Psoas muscle (tissue), 8 donors: ENCODE measurements at places on chromosomes 16 and 17.

GRCh38 chr16:62829607-62830006 lies 793.4 kb upstream of the CDH8 start:
- no peaks in the 10 kb centered on the region for H3K36me3 ChIP-seq
- no peaks in the 10 kb centered on the region for H3K27me3 ChIP-seq
- no peak overlapping the region for H3K4me3 ChIP-seq
- H3K4me1 ChIP-seq, result no peaks in the 10 kb centered on the region
- DNase-seq, result no peak

DNA sequence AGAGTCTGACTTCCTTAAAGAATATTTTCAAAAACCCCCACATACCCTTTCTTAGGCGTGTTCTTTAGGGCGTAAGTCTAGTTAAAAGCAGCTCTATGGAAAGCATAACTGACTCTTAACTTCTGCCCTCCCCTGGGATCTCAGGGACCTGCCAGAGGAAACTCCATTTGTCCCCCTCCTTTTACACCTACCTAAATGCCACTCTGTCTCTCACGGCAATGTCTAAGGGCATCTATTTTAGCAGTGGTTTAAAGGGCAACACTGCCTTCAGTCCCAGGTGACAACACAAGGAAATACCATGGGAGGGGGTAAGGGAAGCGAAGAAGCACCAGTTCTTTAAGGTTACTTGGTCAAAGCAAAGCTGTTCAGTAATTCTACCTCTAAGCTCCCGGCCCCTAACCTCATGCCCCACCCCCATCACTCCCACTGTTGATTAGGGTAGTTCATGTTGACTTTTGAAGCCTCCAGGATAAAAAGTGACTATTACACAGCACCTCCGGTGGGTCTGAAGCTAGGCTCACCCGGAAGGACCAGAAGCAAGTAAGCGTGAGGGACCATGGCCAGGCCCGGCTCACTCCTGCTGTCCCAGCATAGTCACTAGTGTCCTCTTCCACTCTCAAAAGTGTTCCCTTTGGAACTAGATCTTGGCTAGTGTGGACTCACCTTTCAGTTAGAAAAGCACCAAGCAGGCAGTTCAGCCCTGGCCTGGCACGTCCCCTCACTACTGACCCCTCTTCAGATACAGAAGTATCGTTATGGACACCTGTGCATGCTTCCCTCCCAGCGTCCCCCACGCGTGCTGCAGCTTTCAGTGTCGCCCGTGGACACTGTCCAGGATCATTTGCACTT lies 47.1 kb downstream of the CYTH1 start:
- H3K4me3 ChIP-seq, result peak overlapping the region; percentile 66
- peak overlapping the region; percentile 81 for H3K27ac ChIP-seq
- peaks cover 90% of the 10 kb centered on the region for H3K4me1 ChIP-seq
- no peak for DNase-seq
- no peaks in the 10 kb centered on the region for H3K36me3 ChIP-seq

GRCh38 chr17:76581515-76581914 lies 4.1 kb downstream of the ST6GALNAC2 start:
- no peak for DNase-seq
- peaks cover 3% of the 10 kb centered on the region for H3K27me3 ChIP-seq
- H3K27ac ChIP-seq, result peak overlapping the region; percentile 16
- peaks cover 11% of the 10 kb centered on the region for H3K4me1 ChIP-seq
- no peak overlapping the region for H3K4me3 ChIP-seq

DNA sequence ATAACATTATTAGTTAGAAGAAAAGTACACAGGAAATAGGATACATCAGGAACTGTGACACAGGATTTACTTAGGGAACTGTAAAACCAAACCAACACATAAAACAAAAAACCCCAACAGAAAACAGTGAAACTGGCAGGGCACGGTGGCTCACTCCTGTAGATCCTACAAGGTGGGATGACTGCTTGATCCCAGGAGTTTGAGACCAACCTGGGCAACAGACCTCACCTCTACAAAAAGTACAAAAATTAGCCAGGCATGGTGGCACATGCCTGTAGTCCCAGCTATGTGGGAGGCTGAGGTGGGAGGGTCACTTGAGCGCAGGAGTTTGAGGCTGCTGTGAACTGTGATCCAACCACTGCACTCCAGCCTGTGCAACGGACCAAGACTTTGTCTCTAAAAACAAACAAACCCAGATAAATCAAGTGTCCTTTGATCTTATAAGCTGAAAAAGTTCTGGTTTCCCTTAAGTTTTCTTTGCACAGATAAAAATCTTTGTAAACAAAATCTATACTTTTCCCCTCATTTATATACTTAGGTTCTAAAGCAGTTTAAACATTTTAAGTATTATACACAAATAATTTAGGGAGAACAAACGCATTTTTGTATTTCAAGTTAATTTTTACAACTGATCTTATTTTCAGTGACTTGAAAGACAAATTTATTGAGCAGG lies 111.5 kb upstream of the TOB1 start:
- no peaks in the 10 kb centered on the region for H3K4me1 ChIP-seq
- DNase-seq, result no peak
- no peak overlapping the region for H3K27ac ChIP-seq
- H3K27me3 ChIP-seq, result no peaks in the 10 kb centered on the region
- H3K4me3 ChIP-seq, result no peak overlapping the region

- H3K36me3 ChIP-seq, result no peaks in the 10 kb centered on the region
- no peak overlapping the region for H3K4me3 ChIP-seq
- peak overlapping the region; percentile 83 for H3K27ac ChIP-seq
- H3K27me3 ChIP-seq, result no peaks in the 10 kb centered on the region
- peaks cover 7% of the 10 kb centered on the region for H3K4me1 ChIP-seq
Observed at GRCh38 chr17:78862073-78863023, 21.7 kb upstream of the USP36 start.

DNA sequence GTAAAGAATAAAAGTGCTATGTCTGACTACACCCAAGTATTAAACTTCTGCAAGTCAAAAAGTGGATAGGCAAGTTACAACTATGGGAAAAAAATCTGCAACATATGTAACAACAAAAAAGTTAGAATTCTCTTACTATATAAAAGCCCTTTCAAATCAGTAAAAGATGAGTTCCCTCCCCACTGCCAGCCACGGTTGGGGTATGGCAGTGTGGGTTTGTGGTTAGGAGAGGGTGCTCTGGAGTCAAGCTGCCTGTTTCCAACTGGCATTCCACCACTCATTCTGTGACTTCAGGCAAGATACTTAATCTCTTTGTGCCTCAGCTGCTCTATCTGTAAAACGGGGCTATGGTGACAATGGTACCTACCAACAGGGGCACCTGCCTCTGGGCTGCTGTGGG lies 26.6 kb upstream of the MFSD6L start:
- no peaks in the 10 kb centered on the region for H3K36me3 ChIP-seq
- H3K27ac ChIP-seq, result no peak overlapping the region
- H3K4me1 ChIP-seq, result no peaks in the 10 kb centered on the region
- no peak for DNase-seq
- H3K27me3 ChIP-seq, result no peaks in the 10 kb centered on the region

- no peak for DNase-seq
- H3K4me1 ChIP-seq, result no peaks in the 10 kb centered on the region
- no peak overlapping the region for H3K27ac ChIP-seq
Observed at GRCh38 chr16:12452549-12452948, 351.1 kb downstream of the CPPED1 start.

DNA sequence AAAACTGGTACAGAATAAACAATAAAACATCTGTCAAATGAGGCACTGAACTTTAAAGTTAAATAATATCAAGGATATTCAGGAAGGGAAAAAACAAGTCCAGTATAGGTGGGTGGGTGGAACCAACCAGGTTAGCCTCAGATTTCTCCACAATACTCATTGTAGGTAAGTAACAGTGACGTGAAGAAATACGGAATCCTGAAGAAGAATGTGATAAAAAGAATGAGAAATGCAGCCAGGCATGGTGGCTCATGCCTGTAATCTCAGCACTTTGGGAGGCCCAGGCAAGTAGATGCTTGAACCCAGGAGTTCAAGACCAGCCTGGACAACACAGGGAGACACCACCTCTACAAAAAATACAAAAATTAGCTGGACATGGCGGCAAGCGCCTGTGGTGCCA lies 47.3 kb downstream of the UBE2G1 start:
- no peak overlapping the region for H3K4me3 ChIP-seq
- no peak for DNase-seq
- no peaks in the 10 kb centered on the region for H3K36me3 ChIP-seq
- peaks cover 79% of the 10 kb centered on the region for H3K4me1 ChIP-seq

DNA sequence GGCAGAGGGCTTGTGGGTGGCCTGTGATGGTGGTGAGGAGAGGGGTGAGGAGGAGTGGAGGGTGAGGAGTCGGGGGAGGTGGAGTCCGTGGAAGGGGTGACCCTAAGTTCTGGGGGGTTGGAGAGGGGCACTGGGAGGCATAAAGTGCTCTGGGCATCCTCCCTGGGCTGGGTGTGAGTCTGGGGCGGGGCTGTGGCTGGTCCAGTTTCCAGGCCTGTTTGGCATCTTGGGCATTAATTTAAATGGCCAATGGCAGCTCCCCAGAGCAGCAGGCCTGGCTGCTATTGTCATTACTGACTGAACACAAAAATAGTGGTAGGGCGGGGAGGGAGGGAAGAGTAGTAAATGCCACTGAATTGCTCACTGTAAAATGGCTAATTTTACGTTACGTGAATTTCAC lies 7.7 kb upstream of the ARHGAP23 start:
- no peak overlapping the region for H3K4me3 ChIP-seq
- DNase-seq, result no peak

GRCh38 chr17:77331301-77331864 lies 190.6 kb downstream of the SEC14L1 start:
- peak overlapping the region; percentile 48 for H3K27ac ChIP-seq
- H3K36me3 ChIP-seq, result no peaks in the 10 kb centered on the region
- peaks cover 34% of the 10 kb centered on the region for H3K4me1 ChIP-seq
- no peaks in the 10 kb centered on the region for H3K27me3 ChIP-seq
- DNase-seq, result peak; percentile 96
- peak overlapping the region; percentile 39 for H3K4me3 ChIP-seq

DNA sequence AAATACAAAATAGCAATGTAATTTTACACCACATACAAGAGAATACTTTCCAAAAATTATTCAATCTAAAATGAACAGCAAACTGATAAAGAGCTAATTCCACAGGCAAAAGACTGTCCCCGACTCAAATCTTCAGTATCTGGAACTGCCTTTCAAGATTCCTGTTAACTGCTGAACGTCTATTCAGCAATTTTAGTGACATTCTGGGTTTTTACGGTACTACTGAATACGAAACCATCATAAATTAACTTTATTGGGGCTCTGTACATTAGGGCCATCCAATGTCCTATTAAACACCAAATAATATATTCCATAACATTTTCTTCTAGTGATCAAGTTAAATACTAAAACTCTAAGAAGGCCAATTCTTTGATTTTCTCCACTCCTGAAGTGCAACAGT lies 1.6 kb downstream of the FBXL20 start:
- H3K27me3 ChIP-seq, result no peaks in the 10 kb centered on the region
- peak overlapping the region; percentile 81 for H3K4me3 ChIP-seq
- no peaks in the 10 kb centered on the region for H3K36me3 ChIP-seq
- no peak for DNase-seq
- peak overlapping the region; percentile 84 for H3K27ac ChIP-seq

GRCh38 chr17:81502471-81503017 lies 10.1 kb downstream of the ACTG1 start:
- H3K4me1 ChIP-seq, result no peaks in the 10 kb centered on the region
- no peak overlapping the region for H3K27ac ChIP-seq
- no peaks in the 10 kb centered on the region for H3K36me3 ChIP-seq
- H3K27me3 ChIP-seq, result no peaks in the 10 kb centered on the region

- DNase-seq, result no peak
- H3K27me3 ChIP-seq, result no peaks in the 10 kb centered on the region
- H3K36me3 ChIP-seq, result no peaks in the 10 kb centered on the region
- H3K4me1 ChIP-seq, result peaks cover 19% of the 10 kb centered on the region
Observed at GRCh38 chr17:6101706-6102105, 31.5 kb downstream of the WSCD1 start.

DNA sequence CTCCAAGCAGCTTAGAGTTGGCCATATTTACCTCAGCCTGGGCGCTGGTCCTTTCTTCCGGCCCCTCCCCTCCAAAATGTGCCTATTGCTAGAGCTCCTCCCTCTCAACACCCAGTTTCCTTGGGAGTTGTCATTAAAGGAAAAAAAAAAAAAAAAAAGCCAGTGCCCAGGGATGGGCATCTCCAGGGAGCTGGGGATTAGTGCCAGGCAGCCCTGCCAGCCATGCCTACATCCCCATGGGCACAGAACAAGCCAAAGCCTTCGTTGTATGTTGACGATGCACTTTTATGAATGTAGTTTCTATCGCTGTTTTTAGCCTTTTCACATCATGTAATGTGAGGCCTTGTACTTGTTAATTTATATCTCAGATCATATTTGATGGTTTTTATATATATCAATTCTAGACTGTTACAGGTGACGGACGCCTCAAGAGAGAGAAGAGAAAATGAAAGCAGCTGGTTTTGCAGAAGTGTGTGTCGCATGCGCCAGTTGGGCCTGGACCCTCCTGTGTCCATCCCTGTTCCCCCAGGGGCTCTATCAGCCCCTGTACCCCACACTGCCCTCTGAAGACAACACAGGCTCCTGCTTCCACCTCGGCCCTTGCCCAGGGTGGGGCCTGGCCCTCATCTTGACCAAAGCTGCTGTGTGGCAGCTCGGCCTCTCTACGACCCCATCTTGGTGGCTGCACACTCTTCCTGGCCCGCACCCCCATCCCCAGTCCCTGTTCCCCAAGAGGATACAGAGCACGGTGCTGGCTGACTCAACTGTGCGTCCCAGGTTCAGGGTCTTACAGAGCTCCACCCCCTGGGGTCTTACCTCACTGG lies 4.8 kb downstream of the LIMD2 start:
- H3K27ac ChIP-seq, result no peak overlapping the region
- DNase-seq, result no peak
- H3K36me3 ChIP-seq, result no peaks in the 10 kb centered on the region
- no peak overlapping the region for H3K4me3 ChIP-seq
- peaks cover 16% of the 10 kb centered on the region for H3K4me1 ChIP-seq

DNA sequence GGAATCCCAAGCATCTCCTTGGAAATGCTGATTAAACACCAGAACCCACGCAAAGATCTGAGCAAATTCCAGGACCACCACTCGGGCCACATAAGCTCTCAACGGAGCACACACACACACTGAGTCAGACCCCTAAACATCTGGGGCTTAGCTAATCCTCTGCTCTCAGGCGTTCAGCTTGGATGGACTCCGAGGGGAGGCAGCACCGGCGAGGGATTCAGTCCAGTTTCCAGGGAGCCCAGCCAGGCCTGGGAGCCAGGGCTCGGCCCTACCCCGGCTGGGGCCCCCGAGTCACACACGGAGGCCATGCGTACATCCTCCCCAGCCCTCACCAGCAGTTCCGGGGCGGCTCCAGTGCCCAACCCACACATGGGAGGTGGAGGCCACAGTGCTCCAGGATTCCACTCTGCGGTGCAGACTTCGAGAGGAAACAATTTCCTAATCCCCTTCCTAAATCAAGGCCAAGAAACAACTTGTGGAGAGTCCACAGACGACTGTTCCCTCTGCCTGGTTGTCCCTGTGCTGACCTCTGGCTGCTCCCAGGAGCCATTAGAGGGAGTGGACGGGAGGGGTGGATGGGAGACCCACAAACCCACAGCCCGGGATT lies 70.5 kb downstream of the GAS7 start:
- no peak overlapping the region for H3K4me3 ChIP-seq
- no peaks in the 10 kb centered on the region for H3K27me3 ChIP-seq
- no peaks in the 10 kb centered on the region for H3K36me3 ChIP-seq
- peaks cover 3% of the 10 kb centered on the region for H3K4me1 ChIP-seq
